Foreskin fibroblast (primary cell): ENCODE measurements at places on chromosomes 7 and 10.

GRCh38 chr7:102273749-102274712 is 12.6 kb upstream of the SH2B2 start:
- no peak for DNase-seq

DNA sequence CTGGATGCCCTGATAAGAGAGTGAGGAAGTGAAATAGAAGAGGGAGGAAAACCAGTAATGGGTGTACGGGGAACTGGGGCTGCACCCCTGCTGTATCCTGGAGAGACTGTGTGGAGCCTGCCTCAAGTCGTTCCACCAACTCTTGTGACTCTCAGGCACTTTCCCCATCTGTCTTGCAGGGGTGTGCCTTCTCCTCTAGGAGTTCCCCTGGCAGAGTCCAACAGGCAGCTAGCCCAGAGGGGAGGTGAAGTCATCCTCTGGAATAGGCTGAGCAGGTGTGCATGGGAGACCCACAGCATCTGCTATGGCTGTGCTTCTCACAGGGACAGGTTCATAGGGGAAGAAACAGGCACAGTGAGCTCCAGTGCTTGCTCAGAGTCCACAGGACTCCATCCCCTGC is 46.8 kb downstream of the WIPF3 start:
- no peak for DNase-seq

- DNase-seq: no peak
Observed at GRCh38 chr7:64802699-64803098, 8.5 kb downstream of the ZNF138 start.

DNA sequence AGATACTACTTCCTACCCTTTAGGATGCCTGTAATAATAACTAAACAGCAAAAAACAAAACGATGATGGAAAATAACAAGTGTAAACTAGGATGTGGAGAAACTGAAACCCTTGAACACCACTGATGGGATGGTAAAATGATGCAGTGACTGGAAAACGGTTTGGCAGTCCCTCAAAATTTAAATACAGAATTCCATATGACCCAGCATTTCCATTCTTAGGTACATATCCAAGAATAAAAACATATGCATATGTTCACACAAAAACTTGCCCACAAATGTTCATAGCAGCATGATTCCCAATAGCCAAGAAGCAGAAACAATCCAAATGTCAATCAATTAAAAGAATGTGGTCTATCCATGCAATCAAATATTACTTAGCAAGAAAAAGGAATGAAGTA is 25.8 kb downstream of the SMURF1 start:
- no peak for DNase-seq

- no peak for DNase-seq
Observed at GRCh38 chr7:8325067-8325466, 63.1 kb upstream of the ICA1 start.

DNA sequence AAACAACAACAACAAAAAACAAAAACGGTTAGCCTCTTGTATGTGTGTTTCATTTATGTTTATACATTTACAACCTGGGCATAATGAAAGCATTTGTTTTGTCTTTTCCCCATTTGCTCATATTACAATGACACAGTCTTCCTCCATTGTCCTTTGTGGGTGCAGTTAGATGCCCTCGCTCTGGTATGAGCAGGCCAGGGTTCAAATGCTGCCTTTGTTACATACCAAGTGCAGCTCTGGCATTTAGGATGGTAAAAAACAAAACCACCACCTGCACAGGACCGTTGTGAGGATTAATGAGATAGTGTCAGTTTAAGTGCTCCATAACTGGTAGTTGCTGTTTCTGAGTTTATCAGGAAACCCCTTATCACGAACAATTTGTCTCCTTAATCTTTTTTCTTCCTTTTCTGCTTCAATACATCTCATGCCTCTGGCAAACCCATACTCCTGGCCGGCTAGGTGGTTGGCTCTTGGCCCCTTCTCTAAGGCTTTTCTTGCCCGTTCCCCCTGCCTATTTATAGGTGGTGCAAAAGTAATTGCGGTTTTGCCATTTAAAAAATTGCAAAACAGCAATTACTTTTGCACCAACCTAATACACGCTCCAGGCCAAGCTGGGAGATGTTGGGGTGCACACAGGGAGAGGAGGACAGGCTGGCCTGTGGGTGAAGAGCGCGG is 18.6 kb upstream of the TMEM225B start:
- peak; percentile 21 for DNase-seq

DNA sequence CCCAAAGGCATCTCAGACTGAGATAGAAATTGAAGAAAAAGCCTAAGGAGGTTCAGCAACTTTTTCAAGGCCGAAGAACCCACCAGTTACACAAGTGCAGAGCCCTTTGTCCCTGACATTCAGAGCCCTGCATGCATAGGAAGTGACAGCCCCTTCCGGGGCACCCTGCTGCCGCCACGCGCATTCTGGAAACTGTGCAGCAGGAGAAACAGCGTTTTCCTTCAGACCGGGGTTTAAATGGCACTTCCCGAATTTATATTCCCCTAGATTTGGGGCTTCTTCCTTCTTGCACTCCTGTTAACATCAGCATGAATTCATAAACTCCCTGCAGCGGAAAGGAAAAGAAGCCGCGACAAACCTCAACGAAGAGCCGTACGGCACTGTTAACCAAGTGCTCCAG is 190.5 kb upstream of the C7orf33 start:
- DNase-seq: no peak

- peak; percentile 76 for DNase-seq
Observed at GRCh38 chr7:148699024-148699781, 500 bp downstream of the CUL1 start.

GRCh38 chr7:124155432-124156022 is 122.7 kb upstream of the TMEM229A start:
- no peak for DNase-seq

DNA sequence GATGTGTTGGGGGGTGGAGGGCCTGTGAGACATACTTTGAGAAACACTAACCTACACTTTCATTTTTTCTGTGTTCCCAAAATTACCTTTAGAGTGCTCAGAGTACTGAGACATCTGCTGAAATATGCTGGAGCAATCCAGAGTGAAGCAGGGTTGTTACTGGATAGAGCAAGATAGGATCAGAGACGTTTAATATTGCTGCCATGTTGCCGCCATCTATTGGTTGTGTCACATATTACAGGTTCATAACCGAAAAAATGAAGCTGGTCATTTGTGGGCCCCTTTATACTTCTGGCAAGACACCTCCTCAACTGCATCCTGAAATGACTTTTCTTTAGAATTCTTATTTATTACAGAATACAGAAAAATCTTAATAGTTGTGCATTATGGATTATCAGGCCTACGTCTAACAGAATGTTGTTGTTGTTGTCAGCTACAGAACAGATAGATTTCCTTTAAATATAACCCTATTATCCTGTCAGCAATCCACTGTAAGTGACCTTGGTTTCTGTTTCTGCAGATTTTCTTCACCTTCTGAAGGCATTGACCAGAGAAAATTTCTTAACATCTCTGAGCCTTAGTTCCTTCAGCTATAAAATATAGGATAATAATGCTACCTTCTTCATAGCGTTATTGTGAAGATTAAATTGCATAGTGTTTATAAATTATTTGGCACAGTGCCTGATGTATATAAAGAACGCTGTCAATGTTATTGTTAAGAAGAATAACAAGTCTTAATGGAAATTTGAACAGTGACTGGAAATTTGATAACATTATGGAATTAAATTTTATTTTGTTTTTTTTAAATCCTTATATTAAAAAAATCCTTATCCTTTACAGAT is 16.2 kb upstream of the DLD start:
- peak; percentile 79 for DNase-seq

DNA sequence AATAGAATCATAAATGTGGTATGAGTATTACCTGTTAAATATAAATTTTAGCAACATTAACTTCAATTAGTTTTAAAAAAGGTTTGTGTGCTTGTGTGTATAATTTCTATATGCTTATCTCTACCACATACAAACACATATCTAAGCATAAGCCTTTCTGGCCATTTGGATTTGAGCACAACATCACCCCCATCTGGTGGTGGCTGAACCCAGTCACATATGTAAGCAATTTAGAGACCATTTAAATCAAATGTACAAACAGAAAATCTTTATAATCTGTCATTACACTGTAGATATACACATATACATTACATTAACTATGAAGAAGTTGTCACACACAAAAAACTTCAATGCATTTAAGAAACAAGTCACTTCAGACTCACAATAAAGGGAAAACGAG is 31.7 kb downstream of the GPR22 start:
- peak; percentile 59 for DNase-seq

DNA sequence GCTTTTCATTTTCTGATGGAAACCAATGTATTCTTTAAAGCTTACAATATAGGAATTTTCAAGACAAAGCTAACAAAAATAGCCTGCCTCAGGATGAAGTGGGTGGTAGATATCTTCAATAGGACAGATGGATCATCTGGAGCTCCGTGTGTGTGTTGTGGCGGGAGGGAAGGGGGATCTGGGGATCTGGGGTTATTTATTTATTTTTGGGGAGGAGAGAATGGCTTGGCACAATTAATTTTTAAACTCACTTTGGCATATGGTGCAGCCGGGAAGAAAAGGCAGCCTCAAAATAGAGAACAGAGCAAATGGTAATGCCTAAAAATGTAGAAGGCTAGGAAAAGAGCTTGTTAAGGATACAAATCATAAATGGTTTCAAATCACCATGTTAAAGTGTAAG is 11.6 kb upstream of the ABLIM1 start:
- DNase-seq: no peak

- DNase-seq: no peak
Observed at GRCh38 chr7:151553356-151553755, 33.7 kb upstream of the RHEB start.

GRCh38 chr10:79444199-79445119 is 965 bp downstream of the ZCCHC24 start:
- peak; percentile 84 for DNase-seq

DNA sequence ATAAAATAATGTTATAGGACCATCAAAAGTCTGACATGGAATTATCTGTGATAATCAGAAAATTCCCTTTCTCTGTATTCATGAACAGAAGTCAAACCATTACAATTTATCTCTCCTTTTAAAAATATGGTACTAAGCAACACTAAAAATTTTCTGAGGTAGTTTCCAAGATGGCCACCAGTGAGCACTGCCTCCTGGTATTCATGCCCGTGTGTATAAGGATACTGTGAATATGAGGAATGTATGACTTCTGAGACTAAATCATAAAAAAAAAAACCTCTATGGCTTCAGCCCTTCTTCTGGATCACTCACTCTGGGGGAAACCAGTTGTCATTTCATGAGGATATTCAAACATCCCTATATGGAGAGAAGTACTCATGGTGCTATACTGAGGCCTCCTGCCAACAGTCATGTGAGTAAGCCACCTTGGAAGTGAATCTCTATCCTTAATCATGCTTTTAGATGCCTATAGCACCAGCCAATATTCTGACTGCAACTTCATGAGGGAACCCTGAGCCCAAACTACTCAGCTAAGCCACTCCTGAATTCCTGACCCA is 41.1 kb downstream of the SIRT1 start:
- DNase-seq: peak; percentile 53

- DNase-seq: no peak
Observed at GRCh38 chr10:122931088-122931906, 20.9 kb downstream of the FAM24A start.

- DNase-seq: peak; percentile 89
Observed at GRCh38 chr7:116211006-116211912, 920 bp downstream of the TES start.

- DNase-seq: no peak
Observed at GRCh38 chr10:67971311-67971710, 86.9 kb downstream of the SIRT1 start.
